ENCODE measurements at places on chromosomes 4 and X. TPM values are rescaled to one million over a fixed set of nuclear protein-coding genes. Genes with fewer than 3 reads are reported as not detected.

DNA sequence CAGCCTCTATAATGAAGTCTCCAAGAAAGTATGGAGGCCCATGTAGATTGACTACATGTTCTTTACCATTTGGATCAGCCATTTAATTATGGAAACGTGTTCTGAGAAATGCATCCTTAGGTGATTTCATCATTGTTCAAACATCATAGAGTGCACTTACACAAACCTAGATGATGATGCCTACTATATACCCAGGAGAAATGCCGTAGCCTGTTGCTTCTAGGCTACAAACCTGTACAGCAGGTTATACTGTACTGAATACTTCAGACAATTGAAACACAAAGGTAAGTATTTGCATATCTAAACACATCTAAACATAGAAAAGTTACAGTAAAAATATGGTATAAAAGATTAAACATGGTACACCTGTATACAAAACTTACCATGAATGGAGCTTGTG, 186.5 kb upstream of the FSTL5 start:
- DNase-seq = no peak

GRCh38 chr4:20273793-20274192, 22.1 kb downstream of the SLIT2 start:
- no peak for DNase-seq

DNA sequence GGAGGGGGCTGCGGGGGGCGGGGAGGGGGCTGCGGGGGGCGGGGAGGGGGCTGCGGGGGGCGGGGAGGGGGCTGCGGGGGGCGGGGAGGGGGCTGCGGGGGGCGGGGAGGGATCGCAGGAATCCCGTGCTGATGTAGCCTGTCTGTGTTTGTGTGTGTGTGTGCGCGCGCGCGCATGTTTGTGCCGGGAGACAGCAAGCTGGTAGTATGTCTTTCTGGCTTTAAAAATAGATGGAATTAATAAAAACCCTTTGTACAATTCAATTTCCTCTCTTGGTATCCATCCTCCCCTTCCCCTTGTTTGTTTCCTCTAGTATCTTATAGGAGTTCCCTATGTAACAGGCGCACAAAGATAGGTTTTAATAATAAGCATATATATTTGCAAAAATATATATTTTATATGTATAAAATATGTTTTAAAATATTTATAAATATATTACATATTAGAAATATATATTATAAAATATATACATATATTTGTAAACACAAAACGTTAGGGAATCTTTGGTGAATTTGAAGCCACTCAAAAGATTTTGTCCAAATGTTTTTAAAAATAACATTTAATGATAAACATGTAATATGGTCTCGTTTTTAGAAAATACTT, 782 bp downstream of the ARHGAP24 start:
- no peak for DNase-seq

MOB1B gene
- total RNA-seq = 5.0 TPM

CAPN6 gene
- not detected for total RNA-seq

DNA sequence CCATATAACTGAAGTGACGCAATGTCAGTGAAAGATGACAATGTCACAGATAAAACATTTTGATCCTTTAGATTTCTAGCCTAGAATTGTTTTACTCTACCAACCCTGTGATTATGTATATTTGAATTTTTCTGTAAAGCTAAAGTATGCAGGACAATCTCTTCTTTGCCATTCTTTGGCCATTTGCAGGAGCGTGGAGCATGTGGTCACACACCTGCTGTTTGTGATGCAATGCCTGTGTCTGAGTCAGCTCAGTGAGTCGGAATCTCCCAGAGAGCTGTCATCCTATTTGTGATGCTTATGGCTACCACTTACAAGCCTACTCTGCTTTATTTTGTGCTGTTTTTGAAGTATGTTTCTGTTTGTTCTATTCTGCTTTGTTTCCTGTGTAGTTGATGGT, 214.5 kb downstream of the NAF1 start:
- DNase-seq = peak; percentile 23
